Stimulated activated CD8-positive, alpha-beta memory T cell treated with anti-CD3 and anti-CD28 coated beads, Interleukin-4, amount 100 ng/mL, for 24 hours (primary cell): ENCODE measurements at places on chromosomes 6 and 20.

DNA sequence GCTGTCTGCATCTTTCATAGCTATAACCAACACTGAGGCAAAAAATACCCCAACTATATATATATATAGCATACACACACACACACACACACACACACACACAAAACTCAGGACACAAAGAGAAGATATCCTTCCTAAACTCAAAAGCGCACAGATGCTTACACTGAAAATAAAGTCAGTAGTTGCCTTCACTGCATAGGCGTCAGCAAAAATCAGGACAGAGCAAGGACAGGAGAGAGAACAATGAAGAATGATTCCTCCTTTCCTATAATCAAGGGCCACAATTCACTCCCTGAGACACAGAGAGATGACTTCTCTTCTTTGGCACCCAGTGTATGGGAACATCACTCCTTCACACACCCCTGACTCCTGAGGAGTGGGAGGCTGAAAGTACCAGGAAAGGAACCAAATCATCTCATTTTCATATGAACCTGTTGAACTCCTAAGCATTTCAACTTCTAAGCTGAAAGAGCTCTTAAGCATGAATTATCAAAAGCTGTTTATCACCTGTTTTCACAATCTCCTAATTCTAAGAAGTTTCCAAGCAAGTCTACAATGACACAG, 141.4 kb downstream of the HIVEP2 start:
- no peak for DNase-seq

DNA sequence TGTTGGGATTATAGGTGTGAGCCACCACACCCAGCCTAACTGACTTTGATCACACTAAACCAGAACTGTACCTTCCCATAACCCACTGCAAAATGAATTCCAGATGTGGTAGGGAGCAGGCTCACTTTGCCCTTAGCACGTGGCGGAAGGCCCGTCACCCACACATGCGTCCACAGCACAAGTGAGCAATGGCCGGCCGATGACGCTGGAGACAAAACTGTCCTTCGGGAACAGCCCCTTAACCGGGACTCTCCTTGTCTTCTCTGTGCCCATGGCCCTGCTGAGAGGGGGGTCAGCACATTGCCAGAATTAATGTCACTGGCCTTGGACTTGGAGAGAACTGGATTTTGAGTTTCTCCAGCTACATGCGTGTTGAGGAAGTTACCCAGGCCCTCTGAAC, 107.2 kb downstream of the TOX2 start:
- DNase-seq: no peak

DNA sequence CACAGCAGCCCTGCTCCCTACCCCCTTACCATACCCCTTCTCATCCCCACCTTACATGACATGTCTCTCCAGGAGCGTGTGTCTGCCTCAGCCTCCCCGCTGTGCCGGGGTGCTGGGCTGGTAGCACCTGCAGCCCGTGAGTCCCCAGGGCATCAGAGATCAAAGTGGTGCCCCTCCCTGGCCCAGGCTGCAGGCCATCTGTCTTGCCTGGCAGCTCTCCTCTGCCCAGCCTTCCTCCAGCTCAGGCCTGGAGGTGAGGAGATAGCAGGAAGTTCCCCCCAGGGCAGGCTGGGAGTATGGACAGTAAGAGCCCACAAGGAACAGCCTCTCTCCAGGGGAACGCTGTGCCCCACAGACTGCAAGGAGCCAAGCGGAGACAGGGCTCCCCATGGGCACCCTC, 35.3 kb downstream of the GRM4 start:
- DNase-seq: no peak

GRCh38 chr6:162181111-162181510, 546.5 kb downstream of the PRKN start:
- no peak for DNase-seq

- DNase-seq: no peak
Observed at GRCh38 chr6:160141001-160141726, 19.5 kb downstream of the SLC22A1 start.

- no peak for DNase-seq
Observed at GRCh38 chr20:38260378-38261053, at the start of gene KIAA1755. KIAA1755 (minus strand) TSS chr20:38260735; CDS start chr20:38260500, 235 bp downstream.

DNA sequence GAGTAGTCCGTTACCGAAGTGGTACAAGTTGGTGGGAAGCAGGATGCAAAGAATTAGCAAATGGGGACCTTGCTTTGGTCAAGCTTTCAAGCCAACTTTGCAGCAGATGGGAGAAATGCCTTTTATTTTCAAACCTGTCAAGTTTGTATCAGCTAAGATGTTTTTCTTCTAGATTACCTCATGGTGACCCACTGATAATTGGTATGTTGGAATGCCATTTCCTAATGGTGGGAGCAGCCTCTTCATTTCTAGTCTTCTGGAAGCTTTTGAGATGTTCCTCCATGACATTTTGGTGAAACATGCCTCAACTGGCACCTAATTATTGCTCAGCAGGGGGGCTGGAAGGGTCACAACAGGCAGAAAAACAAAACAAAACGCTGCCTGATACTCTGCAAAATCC, 43.7 kb downstream of the ADNP start:
- DNase-seq: no peak

DNA sequence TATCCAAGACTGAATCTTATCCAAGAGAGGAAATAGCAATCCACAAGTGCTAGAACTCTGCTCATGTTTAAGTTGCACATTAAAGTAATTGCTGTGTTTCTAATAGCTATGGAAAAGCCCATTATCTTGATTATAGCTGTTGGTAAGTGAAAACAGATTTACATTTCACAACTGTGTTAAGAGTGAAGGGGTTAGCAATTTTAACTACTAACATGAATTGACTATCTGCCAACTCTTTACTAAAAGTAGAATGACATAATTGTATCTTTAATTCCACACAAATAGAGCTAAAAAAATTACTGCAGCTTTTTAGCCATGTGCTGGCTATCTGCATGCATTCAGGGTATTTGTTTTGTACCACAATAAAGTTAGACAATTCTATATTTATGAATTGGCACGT, 277.9 kb upstream of the IRAK1BP1 start:
- DNase-seq: no peak

DNA sequence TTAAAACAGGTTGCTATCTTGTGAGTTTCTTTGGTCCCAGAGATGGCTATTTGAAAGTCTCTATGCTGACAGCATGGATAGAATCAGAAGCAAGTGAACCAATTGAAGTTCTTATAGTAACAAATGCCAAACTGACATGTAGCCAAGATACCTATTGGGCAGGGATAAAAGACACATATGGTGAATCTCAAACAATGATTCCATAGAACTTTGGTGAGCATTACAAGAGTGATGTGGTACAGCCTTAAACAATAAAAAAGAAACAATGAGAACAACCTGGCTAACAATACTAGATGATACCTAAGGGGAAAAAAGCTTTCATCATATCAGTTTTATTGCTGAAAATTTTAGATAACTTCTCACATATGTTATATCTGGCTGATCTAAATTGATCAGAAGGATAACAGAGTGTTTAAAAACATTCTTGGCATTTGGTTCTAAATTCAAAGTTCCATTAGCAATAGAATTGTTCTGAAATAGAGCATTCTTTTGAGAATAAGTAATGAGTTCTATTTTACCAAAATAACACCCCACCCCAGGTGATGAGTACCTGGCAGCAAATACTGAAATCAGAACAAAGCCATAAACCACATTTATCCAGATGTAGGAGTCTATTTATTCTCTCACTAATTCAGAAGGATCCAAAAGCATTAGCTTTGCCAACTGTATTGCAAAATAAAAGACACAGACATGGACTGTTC, 5.8 kb upstream of the HMGCLL1 start:
- no peak for DNase-seq

DNA sequence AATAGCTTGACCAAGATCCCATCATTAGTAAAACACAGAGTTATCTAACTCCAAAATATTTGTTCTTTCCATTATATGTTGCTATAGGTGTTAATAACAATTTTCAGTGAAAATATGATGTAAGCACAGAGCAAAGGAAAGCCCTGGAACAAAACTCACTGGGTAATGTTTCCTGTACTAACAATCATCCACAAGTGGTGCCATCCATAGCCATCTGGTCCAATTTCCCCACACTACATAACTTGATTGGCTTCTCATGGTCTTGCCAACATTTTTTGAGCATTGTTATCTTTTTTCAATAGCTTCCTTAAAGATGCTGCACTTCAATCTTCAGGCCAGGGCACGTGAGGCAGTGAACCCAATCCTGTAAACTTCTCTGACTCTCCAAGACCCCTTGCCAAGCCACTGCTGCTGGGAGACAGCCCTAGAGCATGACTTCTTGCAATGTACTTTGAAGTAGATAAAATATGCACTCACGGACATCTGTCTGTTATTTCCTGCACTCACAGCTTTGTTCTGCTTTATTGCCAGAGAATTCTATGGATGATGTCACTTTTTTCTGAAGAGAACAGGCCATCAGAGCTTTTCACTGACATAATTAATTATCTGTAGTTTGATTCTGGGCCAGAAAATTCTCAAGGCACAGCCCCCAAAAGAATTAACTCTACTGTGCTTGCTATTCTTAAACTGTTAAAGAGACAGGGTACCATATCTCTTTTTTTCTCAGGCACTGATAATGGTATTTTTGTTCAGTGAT, 97.5 kb upstream of the TMEM30A start:
- no peak for DNase-seq

DNA sequence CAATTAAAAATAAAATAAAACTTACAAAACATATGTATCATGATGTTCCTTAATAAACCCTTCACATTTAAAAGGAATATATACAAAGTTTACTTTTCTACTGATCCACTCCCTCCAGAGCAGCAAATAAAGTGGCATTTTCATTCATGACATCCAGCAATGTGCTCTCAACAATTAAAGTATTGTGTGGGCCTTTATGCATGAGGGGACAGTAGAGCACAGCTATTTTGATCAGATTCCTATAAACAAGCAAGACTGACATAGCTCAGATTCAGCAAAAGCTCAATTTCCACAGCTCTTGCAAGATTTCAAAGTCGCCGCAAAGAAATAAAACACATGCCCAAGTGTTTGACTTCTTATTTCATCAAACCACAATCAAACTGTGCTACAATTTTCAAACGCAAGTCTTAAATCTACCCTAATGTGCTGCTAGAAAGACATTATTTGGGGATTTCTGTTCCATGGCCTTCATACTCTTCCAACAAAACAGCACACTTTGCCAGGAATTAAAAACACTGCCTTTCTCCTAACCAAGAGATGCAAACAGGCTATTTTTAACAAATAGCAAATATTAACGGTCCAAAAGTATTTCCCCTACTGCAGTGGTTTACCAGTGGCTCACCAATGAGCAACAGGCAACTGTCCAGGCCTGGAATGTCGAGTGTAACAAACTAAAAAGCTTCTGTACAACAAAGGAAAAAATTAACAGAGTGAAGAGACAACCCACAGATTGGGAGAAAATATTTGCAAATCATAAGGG, 52.3 kb downstream of the MBOAT1 start:
- no peak for DNase-seq

DNA sequence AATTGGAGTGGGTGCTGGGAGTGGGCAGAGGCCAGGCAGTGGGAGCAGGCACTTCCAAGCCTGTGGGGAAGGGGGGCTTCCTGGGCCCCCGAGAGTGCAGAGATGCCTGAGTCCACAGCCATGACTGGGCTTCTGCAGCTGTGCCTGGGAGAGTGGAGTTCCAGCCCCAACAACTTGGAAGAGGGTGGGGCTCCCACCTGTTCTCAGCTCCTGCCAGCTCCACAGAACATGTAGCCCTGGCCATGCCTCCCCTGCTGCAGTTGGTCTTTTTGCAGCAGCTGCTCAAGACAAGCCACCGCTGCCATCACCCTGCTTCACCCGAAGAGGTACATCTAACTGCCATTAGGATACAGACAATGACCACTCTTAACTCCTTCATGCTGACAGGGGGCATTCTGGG, 1092.3 kb downstream of the KHDRBS2 start:
- DNase-seq: no peak

DNA sequence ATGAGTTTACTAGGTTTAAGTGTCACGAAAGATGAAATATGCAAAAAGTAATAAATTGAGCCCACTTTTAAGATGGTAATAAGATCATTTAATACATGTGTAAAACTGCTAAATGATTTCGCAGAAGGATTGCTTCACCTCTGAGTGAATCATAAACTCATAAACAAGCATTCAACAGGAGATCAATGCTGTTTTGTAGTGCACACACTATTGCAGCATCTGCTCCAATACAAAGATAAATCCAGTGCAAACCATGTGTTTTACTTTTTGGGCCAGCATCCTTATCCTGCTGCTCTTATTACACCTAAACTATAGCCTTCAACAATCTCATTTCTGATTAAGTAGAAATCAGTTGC, 400.1 kb downstream of the NKAIN2 start:
- no peak for DNase-seq

DNA sequence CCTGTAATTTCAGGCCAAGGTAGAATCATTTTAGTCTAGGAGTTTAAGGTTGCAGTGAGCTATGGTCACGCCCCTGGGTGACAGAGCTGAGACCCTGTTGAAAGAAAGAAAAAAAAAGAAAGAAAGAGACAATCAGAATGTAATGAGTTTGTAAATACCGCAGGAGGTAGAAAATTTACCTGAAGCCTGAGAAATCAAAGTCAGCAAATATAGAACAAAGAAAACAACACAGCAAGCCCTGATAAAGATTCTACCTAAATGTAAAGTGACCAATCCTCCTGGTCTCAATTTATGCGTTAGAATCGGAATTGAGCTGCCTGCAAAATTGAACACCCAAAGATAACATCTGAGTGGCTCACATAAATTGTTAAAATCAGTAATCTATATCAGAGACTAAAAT, 146.5 kb upstream of the ZNF184 start:
- no peak for DNase-seq

DNA sequence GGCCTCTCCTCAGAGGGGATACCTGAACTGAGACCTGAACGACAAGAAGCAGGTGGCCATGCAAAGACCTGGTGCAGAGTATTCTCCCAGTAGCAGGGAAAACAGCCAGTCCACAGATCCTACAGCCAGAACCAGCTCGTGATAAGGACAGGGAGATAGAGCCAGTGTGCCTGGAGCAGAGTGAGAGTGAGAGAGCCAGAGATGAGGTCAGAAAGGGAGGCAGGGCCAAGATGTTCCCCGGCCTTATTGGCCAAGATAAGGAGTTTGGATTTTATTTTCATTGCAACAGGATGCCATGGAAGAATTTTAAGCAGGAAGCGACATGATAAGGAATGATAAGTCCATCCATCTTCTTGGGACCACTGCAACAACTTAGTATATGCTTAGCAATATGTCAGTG, 111.8 kb downstream of the UBE3D start:
- no peak for DNase-seq

- DNase-seq: no peak
Observed at GRCh38 chr20:9852566-9852965, 13.7 kb upstream of the PAK5 start.
